ENCODE measurements at places on chromosomes 6 and 20. TPM values are rescaled to one million over a fixed set of nuclear protein-coding genes. Genes with fewer than 3 reads are reported as not detected.

Gene SNX9
- polyA plus RNA-seq: 21.2 TPM

Gene CYP24A1
- 0.88 TPM for polyA plus RNA-seq

Gene RAMACL
- 0.46 TPM for polyA plus RNA-seq

Gene NOL4L
- polyA plus RNA-seq: 17.6 TPM

Gene AAR2
- polyA plus RNA-seq: 25.9 TPM

Gene ENPP1
- polyA plus RNA-seq: 11.0 TPM

Gene BTNL2
- 0.28 TPM for polyA plus RNA-seq

Gene MRPS26
- 35.9 TPM for polyA plus RNA-seq

Gene PXMP4
- polyA plus RNA-seq: 11.1 TPM

Gene CTCFL
- polyA plus RNA-seq: 0.21 TPM

Gene C20orf144
- polyA plus RNA-seq: 0.12 TPM

Data from hindlimb muscle (tissue), 1 donor.